ENCODE measurements at places on chromosomes 4 and X.

GRCh38 chrX:127037159-127037558 lies 217.6 kb downstream of the PRR32 start:
- DNase-seq = no peak

GRCh38 chr4:122083989-122084388 lies 68.1 kb upstream of the BLTP1 start:
- DNase-seq = no peak

- DNase-seq = no peak
These were observed 15.0 kb downstream of the APELA start for GRCh38 chr4:164892018-164892417.

GRCh38 chr4:104905546-104905945 lies 241.1 kb upstream of the TET2 start:
- DNase-seq = no peak

DNA sequence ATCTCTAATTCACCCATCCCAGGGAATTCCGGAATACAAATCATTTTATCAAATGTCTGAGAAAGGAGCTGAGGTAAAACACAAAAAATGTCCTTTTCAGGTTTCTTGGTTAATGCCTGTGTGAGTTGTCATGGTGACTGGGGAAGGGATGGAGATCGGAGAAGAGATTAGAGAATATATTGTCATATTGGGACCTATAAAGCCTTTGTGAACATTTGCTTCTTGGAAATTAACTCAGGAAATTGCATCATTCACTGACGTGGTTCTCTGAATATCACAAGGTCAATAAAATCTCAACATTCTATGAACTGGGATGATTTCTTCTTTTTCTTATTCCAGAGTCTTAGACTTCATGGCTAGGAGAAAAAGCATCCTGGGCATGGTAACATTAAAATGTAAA lies 174.8 kb upstream of the GLRA2 start:
- no peak for DNase-seq

DNA sequence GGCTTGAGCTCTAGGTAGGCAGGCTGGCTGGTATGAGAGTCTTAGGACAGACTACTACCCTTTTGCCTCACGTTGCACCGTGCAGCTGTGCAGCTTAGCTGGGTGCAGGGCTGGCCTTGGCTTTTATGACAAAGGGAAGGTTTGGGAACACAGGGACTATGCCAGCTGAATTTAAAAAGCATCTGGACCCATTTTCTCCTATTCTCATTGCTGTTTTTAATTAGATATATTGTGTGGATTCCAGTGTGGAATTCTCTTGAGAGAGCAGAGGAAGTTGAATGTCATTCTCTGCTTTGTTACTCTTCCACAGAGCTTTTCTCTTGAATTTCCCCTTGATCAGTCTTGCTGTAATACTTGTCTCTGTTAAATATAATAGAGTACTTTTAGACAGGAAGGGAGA lies 192.7 kb downstream of the ZNF330 start:
- no peak for DNase-seq

DNA sequence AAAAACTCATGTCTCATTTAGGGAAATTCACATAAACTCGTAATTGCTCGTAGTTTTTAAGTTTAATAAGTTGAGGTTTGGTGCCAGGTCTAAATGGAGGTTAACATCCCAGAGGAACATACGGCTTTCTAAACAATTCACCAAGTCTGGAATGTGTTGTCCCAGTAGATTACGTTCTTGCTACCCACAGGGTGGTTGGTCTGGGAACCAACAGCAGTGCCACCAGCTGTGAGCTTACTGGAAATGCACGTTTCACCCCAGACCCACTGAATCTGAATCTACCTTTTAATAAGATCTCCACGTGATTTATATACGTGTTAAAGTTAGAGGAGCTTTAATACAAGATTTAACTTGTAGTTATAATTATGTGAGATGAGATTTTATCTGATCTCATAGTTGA lies 134.3 kb downstream of the BMPR1B start:
- DNase-seq = no peak

GRCh38 chr4:89196745-89197144 lies 85.4 kb downstream of the TIGD2 start:
- no peak for DNase-seq

GRCh38 chr4:133320576-133321170 lies 171.6 kb downstream of the PCDH10 start:
- peak; percentile 22 for DNase-seq

DNA sequence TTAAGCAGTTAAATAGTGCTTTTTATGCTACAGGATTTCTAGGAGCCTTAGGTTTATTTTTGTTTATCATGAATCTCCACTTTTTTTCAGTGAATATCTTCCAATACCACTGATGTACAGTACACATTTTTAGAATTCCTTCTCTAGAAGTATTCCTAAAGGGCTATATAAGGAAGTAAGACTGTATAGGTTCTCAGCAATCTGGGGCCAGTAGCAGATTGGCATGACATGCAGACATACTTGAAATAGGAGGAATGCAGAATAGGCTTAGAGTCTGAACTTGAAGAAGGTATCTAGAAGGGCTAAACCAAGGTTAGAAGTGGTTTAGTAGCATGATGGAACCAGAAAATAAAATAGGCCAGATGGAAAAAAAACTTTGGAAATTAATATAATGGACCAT lies 29.8 kb downstream of the HEPH start:
- DNase-seq = no peak

DNA sequence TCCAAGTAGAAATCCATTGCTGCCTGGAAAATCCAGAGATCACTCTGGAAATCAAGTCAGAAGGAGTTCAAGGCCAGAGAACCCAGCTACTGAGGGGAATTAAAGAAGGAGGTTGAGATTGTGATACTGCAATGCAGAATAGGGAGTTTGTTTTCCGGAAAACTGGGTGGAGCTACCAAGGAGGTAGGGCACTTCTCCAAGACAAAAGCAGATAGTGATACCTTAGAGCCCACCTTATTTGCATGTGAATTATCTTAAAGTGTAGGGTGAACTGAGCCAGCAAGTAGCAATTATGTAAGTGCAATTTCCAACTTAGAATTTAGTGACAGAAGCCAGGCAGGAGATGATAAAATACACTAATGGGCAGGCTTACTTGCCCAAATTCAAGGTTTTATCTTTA lies 178.9 kb downstream of the MID1 start:
- DNase-seq = no peak

DNA sequence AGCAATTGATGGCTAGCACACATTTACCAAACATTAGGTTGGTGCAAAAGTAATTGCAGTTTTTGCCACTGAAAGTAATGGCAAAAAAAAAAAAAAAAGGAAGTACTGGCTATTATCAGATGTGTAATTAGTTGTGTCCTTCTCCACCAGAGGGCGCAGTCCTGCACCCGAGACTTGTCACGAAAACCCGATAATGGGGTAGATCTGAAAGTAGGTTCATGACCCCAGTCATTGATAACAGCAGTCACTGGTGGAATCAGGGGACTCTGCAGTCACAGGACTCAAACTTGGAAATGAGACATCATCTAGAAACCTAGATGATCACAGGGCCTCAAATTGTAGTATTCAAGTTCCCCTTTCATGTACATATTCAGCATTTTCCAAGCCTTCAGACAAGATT lies 13.1 kb upstream of the ACOT9 start:
- DNase-seq = peak; percentile 17

GRCh38 chr4:25441519-25442117 lies 64.6 kb downstream of the ANAPC4 start:
- DNase-seq = peak; percentile 71

DNA sequence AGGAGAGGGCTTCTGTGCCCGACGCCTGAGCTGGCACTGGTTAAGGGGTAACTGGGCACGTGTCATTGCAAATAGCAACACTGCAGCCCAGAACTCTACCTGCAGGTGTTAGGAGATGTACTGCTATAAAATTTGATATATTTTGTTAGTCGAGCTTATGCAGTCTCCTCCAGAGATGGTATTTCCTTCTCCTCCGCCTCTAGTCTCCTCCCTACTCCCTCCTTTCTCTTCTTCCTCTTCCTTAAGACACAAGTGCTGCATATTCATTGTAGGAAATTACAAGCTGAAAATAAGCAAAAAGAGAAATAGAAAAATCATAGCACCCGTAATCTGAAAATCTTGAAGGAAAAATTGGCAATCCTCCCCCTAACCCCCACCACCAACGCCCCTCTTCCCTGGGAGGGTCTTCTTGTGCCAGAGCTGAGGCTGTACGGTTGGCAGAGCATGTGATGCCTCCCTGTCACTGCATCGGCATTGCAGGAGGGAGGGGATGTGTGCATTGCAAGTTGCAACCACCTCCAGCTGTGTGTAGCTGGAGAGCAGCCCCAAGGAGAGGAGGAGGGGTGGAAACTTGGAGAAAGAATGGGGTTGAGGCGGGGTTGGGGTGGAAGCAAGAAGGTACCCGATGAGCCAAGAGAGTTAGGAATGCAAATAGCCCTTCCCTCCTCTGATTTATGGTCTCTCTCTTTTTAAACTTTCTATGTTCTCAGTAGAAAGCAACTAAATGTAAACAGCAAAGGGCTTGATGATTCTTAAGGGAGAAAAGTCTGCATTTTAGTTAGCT lies 48.3 kb upstream of the MND1 start:
- DNase-seq = no peak

DNA sequence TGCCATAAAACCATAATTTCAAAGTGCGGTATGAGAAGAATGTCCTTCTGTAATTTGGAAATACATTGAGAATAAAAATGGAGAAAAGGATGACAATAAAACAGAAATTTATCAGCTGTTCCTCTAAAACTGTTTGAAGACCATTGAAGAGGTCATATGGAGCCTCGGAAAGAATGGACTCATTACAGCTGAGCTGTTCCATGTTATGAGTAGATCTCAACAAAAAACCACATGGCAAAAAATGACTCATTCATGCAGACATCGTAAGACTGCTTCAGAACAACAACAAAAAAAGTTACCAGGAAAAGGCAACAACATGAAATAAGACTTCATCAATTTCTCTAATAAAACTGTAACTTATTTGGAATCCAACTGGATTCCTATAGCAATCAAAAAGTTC lies 39.7 kb downstream of the AKAP4 start:
- no peak for DNase-seq

- no peak for DNase-seq
These were observed 7.5 kb downstream of the SEPTIN6 start for GRCh38 chrX:119685225-119686066.

- no peak for DNase-seq
These were observed 480.0 kb downstream of the NLGN4X start for GRCh38 chrX:5748586-5749150.

GRCh38 chrX:20727447-20727846 lies 460.7 kb upstream of the RPS6KA3 start:
- no peak for DNase-seq

DNA sequence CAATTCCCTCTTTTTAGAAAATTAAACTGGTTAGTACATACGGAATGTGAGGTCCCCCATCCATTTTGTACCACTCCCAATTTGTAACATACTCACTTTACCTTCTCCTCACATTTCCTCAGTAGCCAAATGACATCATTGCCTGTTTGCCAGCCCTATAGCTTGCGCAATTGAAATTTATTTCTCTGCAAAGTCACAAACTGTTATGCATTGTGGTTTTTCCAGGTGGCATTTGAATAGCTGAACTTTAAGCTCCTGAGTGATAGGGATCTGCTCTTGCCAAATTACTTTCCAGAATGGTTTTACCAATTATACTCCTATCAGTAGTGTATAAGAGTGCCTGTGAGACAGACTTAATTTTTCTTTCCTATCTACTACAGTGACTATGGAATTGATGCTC lies 7.7 kb downstream of the COL4A5 start:
- no peak for DNase-seq

GRCh38 chrX:9189286-9189685 lies 155.4 kb upstream of the FAM9B start:
- DNase-seq = peak; percentile 35

DNA sequence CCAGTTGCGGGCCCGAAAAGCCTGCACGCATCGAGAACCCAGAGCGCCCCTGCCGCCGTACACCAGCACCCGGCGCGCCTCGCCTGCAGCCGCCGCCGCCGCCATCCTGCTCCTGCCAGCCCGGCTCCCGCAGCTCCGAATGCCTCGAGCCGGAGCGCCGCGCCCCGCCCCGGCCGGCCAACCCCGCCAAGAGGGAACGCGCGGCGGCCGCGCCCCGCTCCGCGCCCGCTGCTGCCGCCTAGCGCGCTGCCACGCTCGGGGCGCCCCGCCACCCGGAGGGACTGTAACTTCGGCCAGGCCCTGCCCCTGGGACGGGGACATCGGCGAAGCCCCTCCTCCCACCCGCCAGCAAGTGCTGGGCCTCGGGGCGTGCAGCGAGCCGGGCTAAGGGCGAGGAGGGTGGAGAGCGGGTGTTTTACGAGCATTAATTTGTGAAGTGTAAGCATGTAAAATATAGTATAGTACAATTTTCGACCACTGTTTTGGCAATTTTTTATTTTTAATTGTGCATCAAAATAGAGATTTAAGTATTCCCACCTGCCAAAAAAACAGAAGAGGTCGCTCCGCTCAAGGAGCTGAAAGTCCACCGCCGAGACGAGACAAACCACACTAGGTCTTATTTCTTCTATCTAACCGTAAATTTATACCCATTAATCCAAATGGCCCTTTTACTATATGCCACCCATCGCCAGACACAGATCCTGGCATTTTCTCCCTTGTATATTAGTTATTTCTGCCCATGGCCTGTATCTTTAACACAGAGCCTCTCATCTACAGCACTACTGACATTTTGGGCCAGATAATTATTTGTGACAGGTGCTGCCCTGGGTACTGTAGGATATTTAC lies at the start of gene QDPR:
Gene QDPR (minus strand): TSS at position 141 of the 846 bp plus-strand sequence. CDS start 36 bp downstream, at position 105.
- peak; percentile 82 for DNase-seq

- DNase-seq = no peak
These were observed at the start of gene AVPR2 for GRCh38 chrX:153903991-153904957. Gene AVPR2 (plus strand): TSS chrX:153904673. CDS start chrX:153905146, 473 bp downstream.

- peak; percentile 12 for DNase-seq
These were observed at the start of gene FRAS1 for GRCh38 chr4:78057135-78057599. Gene FRAS1 (plus strand): TSS chr4:78057323. CDS start chr4:78058010, 687 bp downstream.

DNA sequence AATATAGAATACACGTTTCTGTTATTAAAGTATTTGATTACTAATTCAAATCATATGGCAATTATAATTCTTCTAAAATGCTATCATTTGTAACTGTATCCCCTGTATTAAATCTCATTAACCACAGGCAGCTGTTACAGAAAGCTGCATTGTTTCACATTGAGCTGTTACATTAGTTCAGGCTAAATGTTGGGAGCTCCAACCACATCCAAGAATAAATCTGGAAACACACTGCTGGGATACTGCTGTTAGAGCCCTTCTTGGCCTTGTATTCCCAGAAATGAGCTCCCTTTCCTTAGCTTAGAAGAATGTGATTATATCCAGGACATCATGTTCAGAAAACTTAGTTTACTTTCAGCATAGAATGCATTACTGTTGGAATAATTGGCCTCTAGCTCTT lies 48.2 kb downstream of the GUCY1B1 start:
- DNase-seq = no peak

GRCh38 chr4:140743194-140743931 lies 12.8 kb downstream of the TBC1D9 start:
- no peak for DNase-seq

DNA sequence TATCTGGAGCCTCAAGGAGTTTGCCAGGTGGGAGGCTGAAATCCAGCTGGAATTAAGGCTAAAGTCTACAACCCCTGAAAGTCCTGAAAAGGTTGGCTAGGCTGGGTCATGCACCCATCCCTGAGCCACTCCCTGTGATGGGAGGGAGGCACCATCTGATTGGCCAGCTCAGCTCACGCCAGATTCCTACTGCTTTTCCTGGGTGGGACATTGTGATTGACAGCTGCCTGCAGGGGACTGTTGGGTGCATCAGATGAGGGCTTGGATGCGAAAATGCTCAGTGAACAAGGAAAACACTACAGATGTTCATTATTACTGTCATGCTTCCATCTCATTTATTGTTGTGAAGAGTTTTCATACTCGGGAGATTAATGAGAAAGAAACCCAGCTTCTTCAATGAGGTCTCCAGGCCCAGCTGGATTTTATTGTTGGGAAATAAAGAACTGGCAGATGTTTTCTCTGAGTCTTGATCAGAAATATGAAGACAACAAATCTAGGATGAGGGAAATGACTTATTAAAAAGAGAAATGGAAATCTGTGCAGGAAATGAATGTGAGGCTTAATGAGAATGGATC lies 185.9 kb downstream of the STK32B start:
- DNase-seq = no peak

All from NCI-H2081 (cell line).